ENCODE measurements at places on chromosomes 3 and 15.

GRCh38 chr3:4071481-4072184, 231.5 kb upstream of the SETMAR start:
- DNase-seq: no peak

GRCh38 chr3:109132801-109133473, 3.6 kb upstream of the C3orf85 start:
- DNase-seq: no peak

DNA sequence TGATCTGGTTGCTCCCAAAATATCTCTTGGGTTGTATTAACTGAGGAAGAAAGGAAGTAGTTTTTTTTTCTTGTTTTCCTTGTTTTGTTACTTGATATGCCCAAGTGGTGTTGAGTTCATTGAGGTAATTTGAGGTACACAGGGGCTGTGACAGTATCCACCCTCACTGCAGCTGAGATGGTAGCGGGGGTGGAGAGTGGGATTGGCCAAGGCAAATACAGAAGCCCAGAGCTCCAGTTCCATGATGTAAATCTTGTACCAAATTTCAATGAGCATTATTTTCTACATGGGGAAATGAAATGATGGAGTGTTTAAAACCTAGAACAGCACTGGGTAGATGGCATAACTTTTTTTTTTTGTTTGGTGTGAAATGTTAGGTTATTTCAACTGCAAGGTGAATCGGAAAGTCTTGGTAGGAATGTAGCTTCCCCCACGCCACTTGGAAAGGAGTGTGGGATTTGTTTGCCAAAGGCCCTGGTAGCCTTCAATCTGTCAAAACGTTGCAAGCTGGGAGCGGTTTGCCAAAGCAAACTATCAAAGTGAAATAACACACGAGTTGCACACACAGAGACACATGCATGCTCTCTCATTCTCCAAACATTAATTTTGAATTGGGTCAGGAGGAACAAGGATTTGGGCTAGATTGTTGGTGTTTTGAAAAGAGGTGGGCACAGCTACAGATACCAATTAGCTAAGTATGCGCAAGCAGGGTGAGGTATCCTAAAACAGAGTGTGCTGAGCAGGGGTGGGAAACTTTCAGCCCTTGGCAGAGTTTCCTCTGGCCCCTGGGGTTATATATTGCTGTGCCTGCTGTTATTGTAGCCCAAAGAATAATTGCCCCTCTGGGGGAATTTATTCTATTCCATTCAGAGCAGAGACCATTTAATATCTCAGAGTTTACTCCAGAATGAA, 34.6 kb downstream of the THSD4 start:
- no peak for DNase-seq

DNA sequence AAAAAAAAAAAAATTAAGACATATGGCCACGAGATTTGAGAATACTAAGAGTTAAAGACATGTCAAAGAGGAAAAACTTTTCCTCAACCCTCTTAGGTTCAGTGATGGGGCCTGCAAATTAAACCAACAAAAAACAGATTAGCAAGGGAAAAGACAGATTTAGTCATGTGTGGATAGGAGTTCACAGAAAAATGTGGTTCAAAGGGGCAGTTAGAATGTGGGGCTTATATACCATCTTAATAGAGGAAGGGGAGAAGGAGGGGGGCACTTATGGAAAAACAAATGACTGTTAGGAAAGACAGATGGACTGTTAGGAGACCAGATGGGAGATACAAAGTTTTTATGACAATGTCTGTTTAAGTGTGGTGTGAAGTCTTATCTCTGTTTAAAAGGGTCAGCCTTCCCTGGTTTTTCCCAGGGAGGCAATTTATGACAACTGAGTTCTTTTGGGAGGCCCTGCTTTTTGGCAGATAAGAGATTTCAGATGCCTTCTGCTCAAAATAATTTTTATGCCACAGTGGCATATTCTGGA, 68.7 kb upstream of the FURIN start:
- no peak for DNase-seq

DNA sequence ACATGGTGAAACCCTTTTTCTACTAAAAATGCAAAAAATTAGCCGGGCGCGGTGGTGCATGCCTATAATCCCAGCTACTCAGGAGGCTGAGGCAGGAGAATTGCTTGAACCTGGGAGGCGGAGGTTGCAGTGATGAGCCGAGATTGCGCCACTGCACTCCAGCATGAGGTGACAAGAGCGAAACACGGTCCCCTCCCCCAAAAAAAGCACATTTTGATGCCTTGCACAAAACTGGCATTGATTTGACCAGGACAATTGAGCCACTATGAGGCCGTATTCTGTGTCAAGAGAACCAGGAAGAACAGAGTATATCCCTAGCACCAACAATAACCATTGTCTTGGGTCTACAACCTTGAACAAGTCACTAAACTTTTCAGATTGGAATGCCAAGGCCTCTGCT, 50.6 kb downstream of the SH3BP5 start:
- no peak for DNase-seq

- DNase-seq: no peak
Measured at GRCh38 chr15:64210371-64210770, 47.5 kb upstream of the PPIB start.

- DNase-seq: no peak
Measured at GRCh38 chr3:58502872-58503271, 11.0 kb downstream of the KCTD6 start.

DNA sequence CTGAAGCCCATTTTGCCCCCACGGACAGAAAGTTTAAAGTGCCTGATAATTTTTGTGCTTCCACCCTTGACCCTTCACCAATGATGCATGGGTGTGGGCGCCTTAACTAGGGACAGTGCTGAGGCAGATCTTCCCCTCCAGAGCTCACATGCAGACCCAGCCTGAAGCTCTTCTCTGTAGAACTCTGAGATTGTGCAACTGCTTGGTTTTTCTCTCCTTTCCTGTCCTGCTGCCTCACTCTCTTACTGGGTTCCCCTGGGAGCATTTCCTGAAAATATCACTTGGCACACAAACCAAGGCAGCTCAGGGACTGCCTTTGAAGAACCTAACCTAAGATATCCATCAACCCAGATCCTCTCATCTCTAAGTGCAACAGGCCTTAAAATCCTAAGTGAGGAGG, 220.3 kb upstream of the STT3B start:
- DNase-seq: no peak

- no peak for DNase-seq
Measured at GRCh38 chr3:126730376-126730775, 26.3 kb downstream of the CHCHD6 start.

DNA sequence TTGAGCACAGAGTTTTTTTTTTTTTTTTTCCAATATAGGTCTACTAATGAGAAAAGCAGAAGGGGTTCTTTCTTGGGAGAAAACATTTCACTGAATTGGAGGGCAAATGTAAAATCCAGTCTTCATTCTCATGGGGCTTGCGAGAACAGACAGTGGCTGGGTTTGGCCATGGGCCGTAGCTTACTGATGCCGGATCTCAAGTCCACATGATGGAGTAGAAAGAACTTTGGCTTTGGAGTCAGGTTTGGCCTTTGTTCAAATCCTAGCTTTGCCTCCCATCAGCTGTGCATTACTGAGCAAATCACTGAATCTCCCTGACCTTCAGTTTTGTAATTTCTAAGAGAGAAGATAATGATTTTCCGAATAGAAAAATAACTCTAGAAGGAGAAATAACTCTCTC, 59.7 kb downstream of the LMCD1 start:
- DNase-seq: no peak

- no peak for DNase-seq
Measured at GRCh38 chr15:77030048-77030927, 35.4 kb downstream of the PSTPIP1 start.

DNA sequence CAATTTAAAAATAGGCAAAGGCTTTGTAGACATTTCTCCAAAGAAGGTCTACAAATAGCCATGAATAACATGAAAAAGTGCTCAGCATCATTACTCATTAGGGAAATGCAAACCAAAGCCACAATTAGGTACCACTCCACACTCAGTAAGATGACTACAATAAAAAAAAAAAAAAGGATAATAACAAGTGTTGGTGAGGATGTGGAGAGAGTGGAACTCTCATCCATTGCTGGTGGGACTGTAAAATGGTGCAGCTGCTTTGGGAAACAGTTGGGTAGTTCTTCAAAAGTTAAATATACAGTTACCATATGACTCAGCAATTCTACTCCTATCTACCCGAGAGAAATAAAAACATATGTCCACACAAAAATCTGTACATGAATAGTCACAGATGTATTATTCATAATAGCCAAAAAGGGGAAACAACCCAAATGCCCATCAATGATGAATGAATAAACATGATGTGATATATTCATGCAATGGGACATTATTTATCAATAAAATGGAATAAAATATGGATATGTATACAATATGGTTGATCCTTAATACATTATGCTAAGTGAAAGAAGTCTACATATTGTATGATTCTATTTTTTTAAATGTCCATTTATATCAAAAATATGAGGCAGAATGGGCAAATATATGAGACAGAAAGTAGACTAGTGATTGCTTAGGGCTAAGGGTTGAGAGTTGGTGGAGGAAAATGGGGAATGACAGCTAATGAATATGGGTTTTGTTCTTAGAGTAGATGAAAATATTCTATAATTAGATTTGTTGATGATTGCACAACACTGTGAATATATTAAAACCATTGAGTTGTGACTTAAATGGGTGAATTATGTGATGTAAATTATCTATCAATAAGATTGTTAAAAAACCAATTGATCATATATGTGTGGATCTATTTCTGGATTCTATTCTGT, 66.1 kb upstream of the SMAD3 start:
- no peak for DNase-seq

- DNase-seq: no peak
Measured at GRCh38 chr15:27563765-27564370, 535.2 kb downstream of the OCA2 start.

GRCh38 chr3:38360345-38360744, 13.8 kb downstream of the XYLB start:
- no peak for DNase-seq
